Stimulated activated CD4-positive, alpha-beta T cell treated with anti-CD3 and anti-CD28 coated beads, TNF-alpha, amount 100 ng/mL, for 4 hours (primary cell): ENCODE measurements at places on chromosomes 16 and 17.

DNA sequence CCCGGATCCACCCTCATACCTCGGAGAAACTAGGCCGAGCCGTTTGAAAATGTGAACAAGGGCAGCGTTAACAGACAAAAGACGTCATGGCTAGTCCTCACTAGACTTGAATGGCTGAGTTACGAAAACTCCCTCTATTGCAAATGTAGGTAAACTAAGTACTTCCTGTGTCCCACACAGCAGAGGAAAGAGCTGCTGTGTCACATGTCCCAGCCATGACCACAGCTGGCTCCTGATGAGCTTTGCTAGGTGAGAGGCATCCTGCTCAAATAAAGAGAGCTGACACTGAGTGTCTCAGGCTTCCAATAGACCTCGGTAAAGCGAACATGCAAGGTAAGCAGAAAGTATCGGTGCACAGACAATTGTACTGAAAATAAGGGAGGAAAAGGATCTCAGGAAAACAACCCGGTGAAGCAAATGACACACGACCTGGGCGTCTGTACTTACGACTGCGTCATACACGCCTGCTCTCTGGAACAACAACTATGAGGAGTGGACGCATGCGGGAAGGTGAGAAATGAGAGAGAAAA, 26.0 kb downstream of the TMEM204 start:
- DNase-seq: no peak

DNA sequence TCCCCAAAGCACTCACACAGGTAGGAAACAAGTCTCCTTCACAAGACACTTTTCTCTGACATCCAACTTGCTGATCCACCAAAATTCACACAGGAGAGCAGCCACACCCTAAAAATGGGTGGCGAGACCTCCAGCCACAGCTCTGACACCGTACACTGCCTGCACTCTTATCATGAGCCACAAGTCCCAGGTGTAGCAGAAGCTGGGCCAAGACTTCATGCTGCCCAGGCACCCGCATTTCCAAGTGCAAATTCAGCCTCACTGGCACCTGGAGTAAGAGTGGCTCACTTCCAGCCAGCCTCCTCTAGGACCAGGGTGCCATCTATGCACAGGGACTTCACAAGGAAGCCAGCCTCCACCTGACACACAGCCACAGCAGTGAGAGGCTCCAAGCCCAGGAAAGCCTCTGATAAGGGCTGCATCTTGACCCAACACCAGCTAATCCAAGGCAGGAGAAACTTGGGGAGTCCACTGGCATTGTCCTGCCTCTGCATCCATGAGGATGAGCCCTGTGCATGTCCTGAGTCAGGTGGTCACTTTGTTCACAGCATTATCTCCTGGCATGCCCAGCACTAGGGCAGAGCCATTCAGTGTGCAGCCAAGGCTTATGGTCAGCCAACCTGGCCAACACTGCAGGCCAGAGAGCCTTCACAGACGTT, 2.6 kb upstream of the ZNF768 start:
- no peak for DNase-seq

- DNase-seq: no peak
These were observed 30.7 kb upstream of the EIF1 start for GRCh38 chr17:41657936-41658335.

- DNase-seq: no peak
These were observed 91.1 kb downstream of the ASIC2 start for GRCh38 chr17:33202021-33202420.

DNA sequence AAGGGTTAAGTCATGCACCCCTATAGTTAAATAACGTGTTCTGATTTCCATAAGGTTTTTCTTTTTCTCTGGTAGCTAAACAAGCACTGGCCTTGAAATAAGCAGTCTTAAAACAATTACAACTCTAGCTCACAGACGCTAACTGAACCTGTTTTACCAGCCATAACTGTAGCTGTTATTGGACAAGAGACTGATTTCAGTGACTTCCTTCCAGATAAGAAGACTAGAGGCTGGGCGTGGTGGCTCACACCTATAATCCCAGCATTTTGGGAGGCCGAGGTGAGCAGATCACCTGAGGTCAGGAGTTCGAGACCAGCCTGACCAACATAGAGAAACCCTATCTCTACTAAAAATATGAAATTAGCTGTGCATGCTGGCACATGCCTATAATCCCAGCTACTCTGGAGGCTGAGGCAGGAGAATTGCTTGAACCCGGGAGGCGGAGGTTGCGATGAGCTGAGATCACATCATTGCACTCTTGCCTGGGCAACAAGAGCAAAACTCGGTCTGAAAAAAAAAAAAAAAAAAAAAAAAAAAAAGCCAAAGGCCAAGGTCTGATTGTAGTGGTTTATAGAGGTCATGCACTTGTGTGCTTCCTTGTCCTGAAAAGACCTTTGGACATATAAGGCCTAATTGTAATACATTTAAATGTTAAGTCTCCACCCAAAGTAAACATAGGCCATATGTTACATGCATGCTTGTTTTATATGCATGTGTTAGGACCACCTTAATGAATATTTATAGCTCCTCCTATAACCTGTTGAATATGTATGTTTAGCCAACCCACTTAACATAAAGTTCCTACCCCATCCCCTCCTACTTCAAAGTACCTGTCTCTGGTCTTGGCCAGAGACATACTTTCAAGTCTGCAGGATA, 319.5 kb upstream of the CA10 start:
- DNase-seq: no peak

- no peak for DNase-seq
These were observed 4.5 kb downstream of the ZNF646 start for GRCh38 chr16:31078597-31079341.

DNA sequence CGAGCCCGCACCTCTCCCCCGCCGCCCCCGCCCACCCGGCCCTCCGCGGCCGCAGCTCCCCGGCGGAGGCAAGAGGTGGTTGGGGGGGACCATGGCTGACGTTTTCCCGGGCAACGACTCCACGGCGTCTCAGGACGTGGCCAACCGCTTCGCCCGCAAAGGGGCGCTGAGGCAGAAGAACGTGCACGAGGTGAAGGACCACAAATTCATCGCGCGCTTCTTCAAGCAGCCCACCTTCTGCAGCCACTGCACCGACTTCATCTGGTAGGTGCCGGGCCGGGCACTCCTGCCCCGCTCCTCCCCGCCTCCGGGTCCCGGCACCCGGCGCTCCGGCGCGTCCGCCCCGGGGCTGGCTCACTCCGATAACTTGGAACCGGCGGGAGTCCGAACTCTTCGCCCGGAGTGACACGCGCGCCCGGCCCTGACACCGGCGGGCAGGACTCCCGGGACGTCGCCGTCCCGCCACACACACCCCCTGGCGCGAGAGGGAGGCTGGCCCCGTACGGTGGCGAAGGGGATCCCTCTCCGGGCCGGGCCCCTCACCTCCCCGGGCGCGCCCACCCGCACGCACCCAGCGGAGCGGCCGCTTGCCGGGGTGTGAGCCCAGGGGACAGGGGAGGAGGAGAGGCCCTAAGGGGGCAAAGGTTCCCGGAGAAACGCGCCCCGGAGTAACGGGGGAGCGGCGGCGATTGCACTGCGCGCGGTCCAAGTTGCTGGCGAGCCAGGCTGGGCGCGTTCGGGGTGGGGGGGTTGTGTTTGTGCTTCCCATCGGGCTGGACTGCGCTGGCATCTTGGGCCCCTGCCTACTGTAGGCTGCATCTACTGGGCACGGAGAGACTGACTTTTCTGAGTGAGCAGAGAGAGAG, 581 bp downstream of the PRKCA start:
- DNase-seq: peak; percentile 36

GRCh38 chr16:50708373-50709060, 15.1 kb downstream of the NOD2 start:
- DNase-seq: no peak

DNA sequence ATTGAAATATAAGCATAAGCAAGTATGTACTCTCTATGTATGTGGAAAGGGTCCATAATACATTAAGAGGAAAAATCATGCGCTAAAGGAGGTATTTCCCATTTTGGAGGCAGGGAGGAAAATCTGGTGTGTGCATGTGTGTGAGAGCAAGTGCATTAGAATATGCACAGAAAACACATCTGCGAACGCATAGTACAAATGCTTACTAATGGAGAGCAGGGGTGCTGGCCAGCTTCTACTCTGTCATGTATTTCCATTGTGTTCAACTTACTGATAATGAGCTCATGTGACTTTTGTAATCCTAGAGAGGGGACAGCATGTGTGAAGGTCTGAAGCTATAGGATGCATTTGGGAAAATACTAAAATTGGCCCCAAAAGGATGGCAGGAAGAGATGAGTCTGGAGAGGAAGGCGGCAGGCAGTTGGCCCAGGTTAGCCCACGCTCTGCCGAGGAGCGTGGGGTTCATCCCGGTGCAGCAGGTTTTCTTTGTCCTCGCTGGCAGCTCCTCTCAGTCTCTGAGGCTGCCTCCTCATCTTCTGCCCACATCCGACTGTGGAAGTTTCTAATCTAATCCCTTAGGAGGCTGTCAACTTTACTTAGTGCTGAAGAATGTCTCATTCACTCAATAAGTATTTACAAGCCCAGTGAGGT, 17.8 kb upstream of the KSR1 start:
- no peak for DNase-seq

DNA sequence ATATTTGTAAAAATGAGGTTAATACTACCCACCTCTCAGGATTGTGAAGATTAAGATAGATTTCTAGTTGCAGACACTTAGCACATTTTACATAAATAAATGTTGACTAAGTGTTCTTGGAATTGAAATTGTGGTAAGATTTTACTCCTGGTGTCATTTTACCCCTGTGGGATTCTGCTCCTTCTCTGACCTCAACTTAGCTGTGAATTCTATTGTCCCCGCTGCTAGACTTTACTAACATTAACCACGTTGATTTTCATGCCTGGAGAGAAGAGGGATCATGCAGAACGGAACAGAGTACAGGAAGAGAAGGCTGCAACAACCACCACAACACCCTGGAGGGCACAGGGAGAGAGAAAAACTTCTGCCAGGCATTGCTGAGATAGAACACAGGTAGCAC, 2.1 kb upstream of the TOM1L1 start:
- no peak for DNase-seq

GRCh38 chr16:70476272-70477020, 22.1 kb downstream of the FCSK start:
- no peak for DNase-seq

- no peak for DNase-seq
These were observed 33.7 kb downstream of the GDE1 start for GRCh38 chr16:19488213-19488640.

GRCh38 chr17:78674595-78675315, 97.6 kb upstream of the DNAH17 start:
- DNase-seq: no peak

DNA sequence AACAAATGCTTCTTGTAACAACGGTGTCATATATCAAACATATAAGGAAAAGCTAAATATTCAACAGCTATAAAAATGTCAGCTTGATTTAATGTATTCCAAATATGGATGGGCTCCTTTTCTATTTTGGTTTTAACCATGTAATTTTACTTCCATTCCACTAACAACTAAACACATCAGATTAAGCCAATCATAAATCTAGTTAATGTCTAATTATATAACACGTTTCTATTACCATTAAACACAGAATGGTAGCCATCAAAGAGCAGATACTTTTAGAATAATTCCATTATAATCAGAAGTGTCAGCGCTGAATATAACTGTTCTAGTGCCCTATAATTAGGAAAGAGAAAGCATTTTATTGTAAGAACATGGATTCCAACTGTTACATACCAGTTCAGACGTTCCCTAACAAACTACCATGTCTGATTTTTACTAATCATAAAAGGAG, 10.0 kb downstream of the CMC2 start:
- no peak for DNase-seq
